ENCODE measurements at places on chromosomes 13 and 19.

DNA sequence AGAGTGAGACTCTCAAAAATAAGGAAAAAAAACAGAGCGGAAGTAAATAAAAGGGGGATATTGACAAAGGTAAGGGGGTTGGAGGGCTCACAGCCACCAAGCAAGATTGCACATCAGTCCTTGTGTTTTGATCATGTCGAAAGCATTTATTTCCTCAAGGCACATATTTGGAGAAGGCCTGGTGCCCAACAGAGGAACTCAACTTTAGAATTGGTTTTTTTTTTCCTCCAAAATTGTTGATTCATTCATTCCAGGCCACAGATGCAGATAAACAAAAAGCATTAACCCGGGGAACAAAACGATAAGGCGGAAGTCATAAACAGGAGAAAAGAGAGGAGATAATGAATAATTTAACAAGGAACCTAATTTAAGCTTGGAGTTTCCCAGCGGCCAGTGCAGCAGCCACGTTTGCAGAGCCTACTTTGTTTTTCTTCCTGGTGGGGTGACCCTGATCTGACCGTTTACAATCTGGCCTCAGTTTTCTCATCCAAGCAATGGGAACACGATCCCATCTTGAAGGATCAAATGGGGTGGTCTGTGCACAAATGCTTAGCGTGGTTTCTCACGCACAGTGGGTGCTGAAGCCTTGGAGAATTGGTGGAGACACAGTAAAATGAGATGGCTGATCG, 2.1 kb upstream of the PTPRS start:
- no peak for DNase-seq

DNA sequence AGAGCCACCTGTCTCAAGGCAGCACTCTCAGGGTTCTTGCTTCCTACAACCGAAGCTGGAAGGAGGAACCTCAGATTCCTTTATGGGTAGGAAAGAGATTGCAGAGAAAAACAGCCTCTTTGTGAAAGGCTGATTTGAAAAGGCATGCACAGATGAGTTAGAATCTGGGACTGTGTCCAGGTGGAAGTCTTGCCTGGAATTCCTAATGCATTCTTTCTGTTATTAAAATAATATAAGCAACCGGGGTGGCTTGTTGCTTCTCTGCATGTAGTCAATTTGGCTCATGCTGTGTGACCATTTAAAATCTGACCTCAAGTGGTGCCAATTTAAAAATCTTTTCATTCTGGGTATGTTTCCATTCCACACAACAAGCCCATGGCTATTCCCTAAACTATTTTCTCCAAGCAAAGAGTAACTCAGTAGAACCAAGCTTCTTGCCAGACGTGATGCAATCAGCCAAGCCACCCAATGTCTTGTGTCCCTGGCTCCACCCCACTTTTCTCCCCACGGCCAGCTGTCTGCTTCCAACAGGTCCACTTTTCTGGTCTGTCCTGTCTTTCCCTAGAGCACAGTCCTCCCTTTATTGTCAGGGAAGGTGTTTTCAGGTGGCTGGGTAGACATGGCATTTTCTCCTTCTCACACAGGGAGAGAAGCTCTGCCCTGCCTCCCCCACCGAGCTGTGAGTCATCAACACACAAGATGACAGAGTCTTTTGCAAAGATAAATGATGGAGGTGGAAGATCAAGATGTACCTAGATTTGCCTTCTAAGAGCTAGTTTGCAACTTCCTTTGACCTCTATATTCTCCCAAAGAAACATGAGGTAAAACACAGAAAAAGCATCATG, 394.3 kb downstream of the FOXO1 start:
- DNase-seq, result no peak

DNA sequence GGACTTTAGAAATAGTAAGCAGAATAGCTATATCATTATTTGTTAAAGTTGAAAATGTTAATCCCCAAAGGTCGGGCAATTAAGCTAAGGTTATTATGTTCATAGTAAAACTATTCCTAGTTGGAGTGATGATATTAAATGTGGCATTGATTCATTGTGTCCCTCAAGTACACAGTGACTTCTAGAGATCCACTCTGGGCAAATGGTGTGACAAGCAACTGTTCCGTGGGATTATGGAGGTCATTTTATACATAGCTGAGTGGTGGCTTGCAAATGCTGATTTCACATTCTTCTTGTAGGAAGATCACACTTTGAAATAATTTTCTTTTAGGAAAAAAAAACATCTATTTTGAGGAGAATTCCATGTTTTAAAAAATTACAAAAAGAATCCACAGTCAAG, 317.8 kb downstream of the ATP8A2 start:
- DNase-seq, result no peak

DNA sequence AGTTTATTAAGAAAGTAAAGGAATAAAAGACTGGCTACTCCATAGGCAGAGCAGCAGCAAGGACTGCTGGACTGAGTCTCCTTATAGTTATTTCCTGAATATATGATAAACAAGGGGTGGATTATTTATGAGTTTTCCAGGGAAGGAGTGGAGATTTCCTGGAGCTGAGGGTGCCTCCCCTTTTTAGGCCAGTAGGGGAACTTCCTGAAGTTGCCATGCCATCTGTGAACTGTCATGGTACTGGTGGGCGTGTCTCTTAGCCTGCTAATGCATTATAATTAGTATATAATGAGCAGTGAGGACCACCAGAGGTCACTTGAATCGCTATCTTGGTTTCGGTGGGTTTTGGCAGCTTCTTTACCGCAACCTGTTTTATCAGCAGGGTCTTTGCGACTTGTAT, 13.5 kb downstream of the ZSCAN5A start:
- no peak for DNase-seq

DNA sequence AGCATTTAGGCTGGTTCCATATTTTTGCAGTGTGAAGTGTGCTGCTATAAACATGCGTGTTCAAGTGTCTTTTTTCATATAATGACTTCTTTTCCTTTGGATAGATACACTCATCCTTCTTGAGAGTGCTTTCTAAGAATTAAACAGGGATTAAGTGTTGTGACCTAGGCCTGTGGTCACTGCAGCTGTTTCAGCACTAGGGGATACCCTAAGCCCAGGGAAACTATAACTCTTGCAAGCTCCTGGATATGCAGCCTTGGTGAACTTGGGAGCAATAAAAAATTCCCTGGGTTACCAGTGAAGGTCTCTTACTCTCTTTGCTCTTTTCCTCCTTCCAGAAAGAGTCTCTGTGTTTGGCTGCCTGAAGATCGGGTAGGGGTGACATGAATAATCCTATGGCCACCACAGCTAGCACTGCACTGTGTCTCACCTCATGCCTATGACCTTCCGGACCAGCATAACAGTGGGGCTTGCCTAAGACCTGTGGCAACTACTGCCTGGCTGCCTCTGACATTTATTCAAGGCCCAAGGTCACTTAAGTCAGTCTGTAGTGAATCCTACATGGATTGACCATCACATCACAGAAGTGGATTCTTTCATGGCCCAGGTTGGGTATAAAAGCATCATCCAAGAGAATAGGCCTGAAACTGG, 799.7 kb downstream of the DACH1 start:
- peak; percentile 16 for DNase-seq

Data from renal pelvis (tissue), 12 donors.